ENCODE measurements at places on chromosomes 2 and 18.

GRCh38 chr2:106789185-106789584 lies 96.8 kb downstream of the ST6GAL2 start:
- DNase-seq = no peak

DNA sequence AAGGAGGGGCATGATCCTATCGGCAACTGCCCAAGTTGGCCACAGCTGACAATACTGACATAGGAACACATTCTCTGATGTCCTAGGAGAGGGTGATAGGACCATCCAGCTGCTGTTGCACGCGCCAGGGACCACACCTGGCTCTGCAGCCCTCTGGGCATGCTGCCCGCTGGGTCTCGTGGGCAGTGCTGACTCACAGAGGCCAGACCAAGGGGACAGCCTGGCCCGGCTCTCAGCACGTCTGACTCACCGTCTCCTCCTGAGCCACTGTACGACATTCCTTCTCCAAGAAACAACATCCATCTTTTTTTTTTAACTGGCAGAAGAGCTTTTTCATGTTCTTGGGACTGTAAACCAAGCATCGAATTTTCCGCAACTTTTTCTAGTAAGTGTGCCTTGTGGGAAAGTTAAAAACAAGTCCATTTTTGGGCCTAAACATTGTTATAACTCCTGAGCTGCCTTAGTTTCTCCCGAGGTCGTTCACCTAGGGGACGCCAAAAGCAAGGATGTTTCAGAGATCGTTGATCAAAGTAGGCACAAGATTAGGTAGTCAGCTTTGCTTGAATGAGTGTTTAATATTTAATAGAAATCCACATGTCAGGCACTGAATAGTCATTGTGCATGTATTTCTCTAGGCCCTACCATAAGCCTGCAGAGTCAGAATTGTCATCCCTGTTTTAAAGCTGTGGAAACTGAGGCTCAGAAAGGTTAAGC lies 100.3 kb downstream of the TTC32 start:
- no peak for DNase-seq

DNA sequence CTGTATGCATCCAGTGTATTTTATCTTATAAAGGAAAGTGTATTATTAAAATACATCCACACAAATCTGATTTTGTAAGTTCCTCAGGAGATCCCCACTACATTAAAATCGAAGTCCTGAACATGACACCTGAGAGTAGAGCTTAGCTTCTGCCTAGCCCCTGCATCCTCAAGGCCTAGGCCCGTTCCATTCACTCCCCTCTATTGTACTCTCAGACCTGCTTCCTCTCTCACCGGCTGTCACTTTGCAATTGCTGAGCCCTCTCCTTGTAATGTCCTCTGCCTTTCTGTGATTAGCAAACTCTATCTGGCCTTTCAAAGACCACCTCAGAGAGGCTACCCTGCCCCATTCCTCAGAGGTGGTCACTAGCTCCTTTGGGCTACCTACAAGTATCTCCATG lies 160.8 kb downstream of the FTCDNL1 start:
- DNase-seq = no peak

DNA sequence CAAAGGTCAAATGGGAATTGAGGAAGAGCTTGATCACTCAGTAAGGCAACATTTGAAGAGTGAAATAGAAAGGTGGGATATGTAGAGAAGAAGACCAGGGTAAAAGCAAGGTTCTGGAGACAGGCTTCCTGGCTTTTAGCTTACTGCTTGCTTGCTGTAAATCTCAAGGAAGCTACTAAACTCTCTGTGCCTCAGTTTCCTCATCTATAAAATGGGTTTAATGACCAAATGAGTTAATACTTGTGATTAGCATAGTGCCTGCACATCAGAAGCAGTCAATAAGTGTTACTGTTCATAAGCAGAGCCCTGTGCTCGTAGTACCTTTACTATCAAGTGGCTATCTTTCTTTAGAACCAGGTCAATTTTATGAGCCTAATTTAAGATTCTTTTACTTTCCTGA lies 222.2 kb upstream of the ITGA4 start:
- DNase-seq = no peak

DNA sequence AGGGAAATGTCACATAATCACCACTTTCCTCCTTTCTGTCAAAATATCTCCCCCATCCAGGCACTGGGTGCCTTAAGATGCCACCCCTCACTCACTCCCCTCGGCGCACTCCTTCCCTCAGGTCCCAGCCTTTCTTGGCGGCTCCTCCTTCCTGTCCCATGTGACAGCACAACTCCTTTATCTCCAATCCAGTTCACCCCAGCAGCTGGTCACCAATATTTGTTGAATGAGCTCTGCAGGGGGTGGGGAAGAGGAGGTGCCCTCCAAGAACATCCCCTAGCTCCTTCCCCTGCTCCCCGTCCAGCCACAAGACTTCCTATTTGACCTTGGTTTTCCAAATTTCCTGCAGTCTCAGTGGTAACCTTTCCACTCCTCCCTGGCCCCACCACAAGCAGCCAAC lies 31.6 kb upstream of the ID2 start:
- DNase-seq = no peak

DNA sequence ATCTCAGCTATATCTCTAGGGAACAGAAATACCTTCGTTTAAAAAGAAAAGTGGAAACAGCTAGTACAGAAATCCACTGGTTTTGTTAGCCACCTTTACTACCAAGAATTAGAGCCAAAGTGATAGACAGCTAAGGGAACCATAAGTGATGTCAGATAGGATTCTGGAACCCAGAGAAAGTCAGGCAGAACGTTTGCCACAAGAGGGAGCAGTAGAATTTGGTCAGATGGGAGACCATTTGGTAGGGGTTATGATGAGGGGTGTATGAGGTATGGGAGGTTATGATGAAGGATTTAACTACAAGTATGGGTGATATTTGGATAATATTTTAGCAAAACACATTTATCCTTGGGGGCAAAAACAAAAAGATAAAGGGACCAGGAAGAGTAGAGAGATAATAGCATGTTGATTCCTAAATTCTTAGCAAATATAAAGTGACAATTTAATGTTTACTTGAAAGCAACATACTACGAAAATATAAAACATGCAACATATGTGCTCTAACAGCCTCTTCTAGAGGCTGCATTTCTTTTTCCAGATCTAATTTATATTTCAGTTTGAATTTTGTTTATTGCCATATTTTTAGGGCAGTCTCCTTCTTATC lies 3.3 kb downstream of the SLC8A1 start:
- DNase-seq = no peak

- DNase-seq = no peak
These were observed 542.8 kb downstream of the IRS1 start for GRCh38 chr2:226256709-226257376.

- no peak for DNase-seq
These were observed 2115.5 kb upstream of the CELF4 start for GRCh38 chr18:39681061-39681460.

DNA sequence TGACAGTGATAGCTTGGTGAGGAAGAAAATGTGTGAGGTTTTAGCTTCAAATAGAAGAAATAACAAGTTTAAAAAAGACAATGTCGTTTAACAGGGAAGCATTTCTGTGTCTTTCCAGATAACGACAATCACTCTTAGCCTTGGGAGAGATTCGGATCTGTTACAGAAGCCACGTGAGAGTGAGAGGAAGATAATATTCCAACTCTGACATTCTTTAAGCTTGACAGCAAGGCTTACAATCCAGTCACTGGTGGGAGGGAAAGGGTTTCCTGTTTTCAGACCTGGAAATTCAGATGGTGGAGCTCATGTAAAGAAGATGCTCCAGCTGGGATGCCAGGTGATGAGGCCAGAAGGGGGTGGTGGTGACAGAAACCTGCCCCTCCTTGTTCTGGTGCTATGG lies 30.8 kb downstream of the FBXO48 start:
- DNase-seq = no peak
